Natural killer cell treated with Interleukin-12 subunit alpha and Interleukin-12 subunit beta and Interleukin-15 and Interleukin-18, amount 100 ng/mL, for 72 hours (primary cell): ENCODE measurements at places on chromosomes 1 and 21.

DNA sequence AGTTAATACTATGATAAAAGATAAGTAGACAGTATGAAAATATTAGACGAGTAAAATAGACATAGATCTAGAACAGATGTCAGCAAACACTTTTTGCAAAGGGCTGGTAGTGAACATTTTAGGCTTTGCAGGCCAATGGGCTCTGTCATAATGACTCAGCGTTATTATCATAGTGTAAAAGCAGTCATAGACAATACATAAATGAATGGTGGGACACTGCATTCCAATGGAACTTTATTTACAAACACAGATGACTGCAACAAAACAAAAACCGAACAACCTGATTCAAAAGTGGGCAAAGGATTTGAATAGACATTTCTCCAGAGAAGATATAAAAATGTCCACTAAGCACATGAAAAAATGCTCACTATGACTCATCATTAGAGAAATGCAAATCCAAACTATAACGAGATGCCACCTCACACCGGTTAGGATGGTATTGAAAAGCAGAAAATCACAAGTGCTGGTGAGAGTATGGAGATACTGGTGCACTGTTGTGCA lies 7.3 kb downstream of the GSTM5 start:
- no peak overlapping the region for H3K4me3 ChIP-seq
- H3K4me1 ChIP-seq = no peaks in the 10 kb centered on the region
- no peak for DNase-seq

DNA sequence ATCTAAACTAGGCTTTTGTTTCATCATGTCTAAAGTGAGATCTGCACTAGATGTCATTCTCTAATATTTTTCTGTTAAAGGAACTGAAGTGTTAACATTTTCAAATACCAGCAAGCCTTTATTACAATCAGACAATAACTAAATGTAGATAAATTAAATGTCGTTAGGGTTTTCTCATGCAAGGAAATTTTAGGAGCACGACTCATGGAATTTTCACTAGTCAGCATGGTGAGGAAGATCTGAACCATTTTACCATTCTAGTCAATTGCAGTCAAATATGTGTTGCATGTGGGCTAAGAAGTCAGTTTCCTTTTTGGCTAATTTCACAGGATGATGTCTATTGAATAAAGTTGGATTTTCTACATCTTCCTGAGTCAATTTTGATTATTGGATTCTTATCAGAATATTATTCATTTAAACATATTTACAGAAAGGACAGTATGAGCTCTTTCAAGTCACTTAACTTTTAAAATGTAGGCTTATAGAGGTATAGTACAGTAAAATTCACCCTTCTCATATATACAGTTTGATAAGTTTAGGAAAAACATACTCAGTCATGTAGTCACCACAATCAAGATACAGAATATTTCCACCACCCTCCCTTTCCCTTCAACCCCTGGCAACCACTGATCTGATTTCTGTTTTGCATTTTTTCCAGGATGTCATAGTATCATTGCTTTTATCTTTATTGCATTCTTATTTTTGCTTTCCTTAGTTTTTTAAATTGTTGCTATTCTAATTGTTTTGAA lies 9.2 kb downstream of the GCSAML start:
- DNase-seq = no peak
- H3K4me1 ChIP-seq = no peaks in the 10 kb centered on the region
- H3K27ac ChIP-seq = no peak overlapping the region
- H3K27me3 ChIP-seq = no peaks in the 10 kb centered on the region

DNA sequence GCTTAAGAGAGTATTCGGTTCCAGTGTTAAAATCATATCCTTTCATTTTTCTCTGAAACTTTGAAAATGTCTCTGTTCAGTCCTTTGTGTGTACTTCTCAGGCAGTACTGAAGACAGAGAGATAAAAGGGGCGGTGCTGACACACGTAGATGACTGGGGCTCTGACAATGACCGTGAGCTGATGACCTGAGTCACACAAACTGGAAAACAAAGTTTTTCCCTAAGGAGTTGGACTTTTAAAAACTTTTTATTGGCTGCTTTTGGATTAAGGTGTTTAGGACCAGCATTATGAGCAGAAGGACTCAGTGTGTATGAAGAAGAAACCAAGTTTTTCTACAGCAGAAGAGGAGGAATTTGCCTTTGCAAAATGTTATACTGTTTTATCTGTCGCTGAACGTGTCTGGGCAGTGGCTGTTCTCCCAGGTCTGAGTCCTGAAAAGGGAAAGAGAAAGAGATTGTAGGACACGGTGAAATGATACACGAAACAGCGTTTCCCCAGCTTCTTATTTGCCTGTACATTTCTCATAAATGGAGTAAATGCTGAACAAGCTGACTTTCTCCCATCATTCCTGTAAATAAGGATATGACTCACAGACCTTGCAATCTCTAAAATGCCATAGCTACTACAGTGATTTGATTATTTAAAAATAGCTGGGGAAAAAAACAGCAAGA lies 51.5 kb downstream of the MAP3K7CL start:
- H3K4me3 ChIP-seq = peak overlapping the region; percentile 72
- H3K4me1 ChIP-seq = peaks cover 13% of the 10 kb centered on the region
- H3K36me3 ChIP-seq = no peaks in the 10 kb centered on the region
- peaks cover 8% of the 10 kb centered on the region for H3K27me3 ChIP-seq
- no peak for DNase-seq
- H3K27ac ChIP-seq = peak overlapping the region; percentile 33

- DNase-seq = peak; percentile 64
- no peak overlapping the region for H3K4me3 ChIP-seq
- H3K27ac ChIP-seq = no peak overlapping the region
- peaks cover 51% of the 10 kb centered on the region for H3K27me3 ChIP-seq
Observed at GRCh38 chr1:158177700-158178450, 2.8 kb upstream of the CD1D start.

- H3K36me3 ChIP-seq = peaks cover 5% of the 10 kb centered on the region
- no peak overlapping the region for H3K4me3 ChIP-seq
- H3K27me3 ChIP-seq = no peaks in the 10 kb centered on the region
Observed at GRCh38 chr1:11671544-11672286, 7.7 kb downstream of the FBXO6 start.

DNA sequence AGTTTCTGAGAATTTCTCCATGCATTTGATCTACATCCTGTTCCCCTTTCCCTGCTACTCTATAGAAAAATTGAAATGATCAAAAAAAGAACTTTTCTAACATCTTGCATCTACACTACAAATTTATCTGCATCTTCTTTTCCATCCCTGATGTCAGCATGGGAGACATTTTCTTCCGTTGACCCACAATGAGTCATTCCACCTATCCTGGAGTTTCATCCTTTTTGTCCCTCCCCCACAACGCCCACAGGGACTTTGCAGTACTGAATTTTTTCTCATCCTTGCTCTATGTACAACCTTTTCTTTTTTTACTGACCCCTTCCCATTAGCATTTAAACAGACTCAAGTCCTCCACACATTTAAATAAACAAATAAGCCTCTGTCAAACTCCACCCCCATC lies 112.2 kb upstream of the MROH9 start:
- H3K27ac ChIP-seq = no peak overlapping the region
- H3K36me3 ChIP-seq = peaks cover 5% of the 10 kb centered on the region
- H3K27me3 ChIP-seq = peaks cover 8% of the 10 kb centered on the region

GRCh38 chr1:229621663-229622062 lies 4.3 kb downstream of the TAF5L start:
- H3K27me3 ChIP-seq = no peaks in the 10 kb centered on the region
- H3K4me3 ChIP-seq = no peak overlapping the region
- H3K4me1 ChIP-seq = peaks cover 40% of the 10 kb centered on the region
- peaks cover 6% of the 10 kb centered on the region for H3K36me3 ChIP-seq
- H3K27ac ChIP-seq = no peak overlapping the region

- peaks cover 11% of the 10 kb centered on the region for H3K4me1 ChIP-seq
- no peaks in the 10 kb centered on the region for H3K36me3 ChIP-seq
- H3K27ac ChIP-seq = no peak overlapping the region
- H3K4me3 ChIP-seq = no peak overlapping the region
- DNase-seq = no peak
- no peaks in the 10 kb centered on the region for H3K27me3 ChIP-seq
Observed at GRCh38 chr1:72366466-72366865, 84.1 kb upstream of the NEGR1 start.
